Activated naive CD4-positive, alpha-beta T cell (primary cell): ENCODE measurements at places on chromosomes 12 and 14.
A peak's percentile ranks its signal among the peaks of the same experiment; 100 is the strongest.

GRCh38 chr12:87813476-87814234 is 215.5 kb downstream of the C12orf50 start:
- DNase-seq = no peak

DNA sequence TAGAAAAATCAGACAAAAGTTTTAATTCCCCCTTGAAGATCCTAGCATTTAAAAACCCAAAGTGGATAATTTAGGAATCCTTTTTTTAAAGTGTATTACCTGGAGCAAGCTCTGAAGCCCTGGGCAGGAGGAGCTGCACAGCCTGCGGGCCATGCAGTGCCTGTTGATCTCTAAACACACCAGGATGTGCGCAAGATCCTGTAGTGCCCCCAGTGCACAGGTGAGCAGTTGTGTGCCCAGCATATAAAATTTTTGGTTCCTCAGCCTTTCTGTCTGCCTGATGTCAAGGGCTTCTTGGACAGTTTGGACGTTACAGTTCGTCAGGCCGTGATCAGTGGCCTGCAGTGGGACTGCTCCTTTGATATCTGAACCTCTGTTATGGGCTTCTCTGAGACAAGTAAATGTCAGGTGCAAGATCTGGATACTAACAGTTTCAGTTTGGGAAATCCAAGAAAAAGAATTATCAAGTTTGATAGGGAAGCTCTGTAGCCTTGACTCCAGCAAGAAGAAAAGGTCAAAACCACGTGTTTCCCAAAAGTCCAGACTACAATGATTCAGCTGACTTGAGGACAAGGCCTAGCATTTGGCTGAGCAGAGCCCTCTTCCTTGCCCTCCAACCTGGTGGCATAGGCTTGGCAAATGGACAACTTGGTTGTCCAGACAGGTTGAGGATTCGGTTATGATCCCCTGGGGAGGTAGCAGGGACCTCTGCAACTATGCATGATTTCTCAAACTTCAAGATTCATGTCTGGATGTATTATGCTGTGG is 1.0 kb downstream of the ATXN7L3B start:
- peak; percentile 19 for DNase-seq

DNA sequence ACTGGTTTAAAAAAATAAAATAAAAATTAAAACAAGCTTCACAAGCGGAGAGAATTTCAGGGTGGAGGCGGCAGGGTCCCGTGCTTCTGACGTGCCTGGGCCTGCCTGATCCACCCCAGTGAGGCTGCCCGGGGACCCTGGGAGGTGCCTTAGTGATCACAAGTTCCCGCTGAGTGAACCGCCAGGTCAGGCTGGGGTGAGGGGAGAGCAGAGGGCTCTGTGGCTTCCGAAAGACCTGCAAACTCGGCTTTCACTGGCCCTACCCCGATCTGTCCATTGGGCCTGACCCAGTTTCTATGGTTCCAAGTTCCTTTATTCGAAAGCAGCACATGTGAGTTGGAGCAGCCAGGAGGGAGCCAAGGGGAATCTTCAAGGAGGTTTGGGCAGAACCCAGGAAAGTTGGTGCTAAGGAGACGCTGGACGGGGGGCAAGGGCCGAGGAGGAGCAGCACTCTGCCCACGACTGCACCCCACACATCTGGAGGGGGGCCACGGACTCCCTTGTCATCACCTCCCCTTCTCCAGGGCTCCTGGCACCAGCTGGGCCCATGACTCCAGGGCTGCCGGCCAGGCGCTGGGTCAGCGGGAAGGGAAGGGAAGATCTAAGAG is 12.9 kb downstream of the MMP14 start:
- no peak for DNase-seq

GRCh38 chr12:49332891-49333371 is 4.1 kb downstream of the C1QL4 start:
- DNase-seq = no peak

DNA sequence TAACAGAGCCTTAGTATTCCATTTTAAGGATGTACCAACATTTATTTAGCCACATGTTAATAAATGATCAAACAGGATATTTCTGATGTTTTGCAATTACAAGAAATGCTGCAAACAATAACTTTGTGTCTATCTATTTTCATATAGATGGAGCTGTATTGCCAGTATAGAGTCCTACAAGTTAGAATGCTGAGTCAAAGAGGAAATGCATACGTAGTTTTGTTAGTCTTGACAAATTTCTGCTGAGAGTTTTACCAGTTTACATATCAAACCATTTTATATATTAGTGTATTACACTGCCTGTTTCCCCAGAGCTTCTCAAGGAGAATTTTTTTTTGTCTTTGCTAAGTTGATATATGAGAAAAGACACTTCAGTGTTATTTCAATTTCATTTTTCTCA is 541.7 kb downstream of the SLC16A7 start:
- no peak for DNase-seq
